Femur (tissue), 1 donor: ENCODE measurements at places on chromosomes 12 and 14.

DNA sequence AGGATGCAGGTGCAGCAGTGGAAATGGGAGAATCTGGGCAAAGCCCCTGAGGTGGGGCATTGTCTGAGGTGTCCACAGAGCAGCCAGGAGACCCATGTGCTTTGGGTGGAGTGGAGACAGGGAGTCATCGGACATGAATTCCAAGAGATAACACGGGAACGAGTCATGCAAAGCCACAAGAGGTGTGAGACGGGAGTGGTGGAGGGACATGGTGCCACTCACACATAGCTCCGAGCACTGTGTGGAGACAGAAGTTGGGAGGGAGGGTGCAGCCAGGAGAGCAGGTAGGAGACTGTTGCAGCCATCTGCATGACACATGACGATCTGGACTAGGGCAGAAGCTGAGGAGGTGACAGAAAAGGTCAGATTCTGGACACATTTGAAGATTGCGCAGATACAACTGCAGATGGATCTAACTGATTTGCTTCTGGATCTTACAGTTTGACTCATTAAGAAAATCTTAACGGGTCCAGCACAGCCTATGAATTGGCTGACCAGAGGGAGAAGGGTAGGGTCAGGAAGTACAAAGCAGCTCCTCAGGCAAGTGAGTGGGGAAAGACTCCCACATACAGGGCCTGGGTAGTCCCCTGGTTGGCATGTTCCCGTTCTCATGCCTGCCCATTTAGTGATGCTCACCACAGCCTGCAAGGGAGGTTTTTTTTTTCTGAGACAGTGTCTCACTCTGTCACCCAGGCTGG is 379.8 kb downstream of the FUT8 start:
- no peak for DNase-seq

DNA sequence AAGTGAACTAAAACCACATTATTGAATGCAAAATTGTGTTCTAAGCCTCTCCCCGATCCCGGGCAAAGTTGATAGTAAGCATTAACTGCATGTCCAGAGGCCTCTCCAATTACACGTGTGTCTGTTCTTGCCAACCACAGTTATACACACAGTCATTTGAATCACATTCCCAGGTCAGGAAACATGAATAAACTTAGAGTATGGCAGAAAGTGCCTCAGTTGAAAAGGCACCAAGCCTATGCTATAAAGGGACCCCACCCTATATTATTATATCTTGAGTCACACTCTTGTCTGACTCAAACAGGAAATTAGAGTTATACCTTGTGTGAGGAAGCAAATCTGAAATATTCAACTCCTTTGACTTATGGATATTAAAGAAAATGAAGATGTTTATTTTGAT is 128.3 kb upstream of the STXBP6 start:
- no peak for DNase-seq

- DNase-seq = no peak
Measured at GRCh38 chr12:130628304-130628703, 87.8 kb downstream of the RIMBP2 start.

DNA sequence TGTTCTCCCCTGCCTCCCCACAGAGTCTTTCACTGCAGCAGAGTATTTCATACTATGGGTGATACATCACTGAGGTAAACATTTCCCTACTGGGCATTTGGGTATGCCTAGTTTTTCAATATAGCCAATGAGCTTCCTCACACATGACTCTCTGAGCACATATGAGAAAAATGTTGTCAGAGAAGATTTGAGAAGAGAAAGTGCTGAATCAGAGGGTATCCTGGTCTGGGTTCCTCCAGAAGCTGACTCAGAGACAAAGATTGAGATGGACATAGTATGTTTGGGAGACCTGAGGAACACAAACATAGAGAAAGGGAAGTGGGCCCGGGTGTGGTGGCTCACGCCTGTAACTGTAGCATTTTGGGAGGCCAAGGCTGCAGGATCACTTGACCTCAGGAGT is 12.6 kb downstream of the SLC8B1 start:
- no peak for DNase-seq

GRCh38 chr12:22103418-22103817 is 57.4 kb downstream of the CMAS start:
- DNase-seq = no peak
